Cardiac muscle cell (in vitro differentiated cells and primary cell): ENCODE measurements at places on chromosomes 5 and 9.

DNA sequence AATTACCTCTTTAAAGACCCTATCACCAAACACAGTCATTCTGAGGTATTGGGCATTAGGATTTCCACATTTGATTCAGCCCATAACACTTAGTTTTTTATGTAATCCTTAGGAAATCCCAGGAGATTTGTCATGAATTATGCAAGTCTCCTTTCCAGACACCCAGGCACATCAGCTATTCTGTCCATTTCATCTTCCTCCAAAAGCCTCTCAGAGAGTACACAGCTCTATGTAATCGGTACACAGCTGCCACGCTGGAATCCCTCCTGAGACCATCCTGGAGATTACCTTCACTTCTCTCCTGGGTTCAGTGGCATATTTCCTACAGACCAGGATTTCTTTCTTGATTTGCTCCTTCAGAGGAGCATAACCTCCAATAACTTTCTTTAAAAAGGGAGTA is 2309.8 kb upstream of the WWC1 start:
- no peak for DNase-seq
- no peaks in the 10 kb centered on the region for H3K4me1 ChIP-seq
- H3K36me3 ChIP-seq, result no peaks in the 10 kb centered on the region
- no peaks in the 10 kb centered on the region for H3K27me3 ChIP-seq
- no peak overlapping the region for H3K4me3 ChIP-seq
- H3K27ac ChIP-seq, result no peak overlapping the region

GRCh38 chr5:113513384-113514288 is at the start of gene YTHDC2:
TSS of gene YTHDC2 (plus strand) at chr5:113513694. CDS start at chr5:113513896, 202 bp downstream.
- no peaks in the 10 kb centered on the region for H3K36me3 ChIP-seq
- no peaks in the 10 kb centered on the region for H3K4me1 ChIP-seq
- DNase-seq, result peak; percentile 92
- peak within 1 kb of the TSS; percentile 89 for H3K27ac ChIP-seq

GRCh38 chr5:104186100-104186499 is 623.5 kb upstream of the NUDT12 start:
- DNase-seq, result no peak
- no peak overlapping the region for H3K27ac ChIP-seq
- H3K36me3 ChIP-seq, result no peaks in the 10 kb centered on the region
- no peaks in the 10 kb centered on the region for H3K4me1 ChIP-seq

- H3K36me3 ChIP-seq, result no peaks in the 10 kb centered on the region
- no peaks in the 10 kb centered on the region for H3K27me3 ChIP-seq
- H3K4me1 ChIP-seq, result no peaks in the 10 kb centered on the region
- no peak overlapping the region for H3K4me3 ChIP-seq
- DNase-seq, result no peak
- no peak overlapping the region for H3K27ac ChIP-seq
Observed at GRCh38 chr5:163309914-163310313, 127.5 kb upstream of the CCNG1 start.

- DNase-seq, result peak; percentile 25
- H3K36me3 ChIP-seq, result no peaks in the 10 kb centered on the region
- no peak overlapping the region for H3K27ac ChIP-seq
- no peaks in the 10 kb centered on the region for H3K27me3 ChIP-seq
- H3K4me3 ChIP-seq, result no peak overlapping the region
- no peaks in the 10 kb centered on the region for H3K4me1 ChIP-seq
Observed at GRCh38 chr5:116002116-116002906, 30.0 kb upstream of the ARL14EPL start.
